ENCODE measurements at places on chromosomes 11 and 22.

GRCh38 chr22:16987822-16988221 is 20.2 kb downstream of the GAB4 start:
- DNase-seq = no peak

GRCh38 chr11:19025481-19026406 is 34.8 kb downstream of the MRGPRX2 start:
- no peak for DNase-seq

DNA sequence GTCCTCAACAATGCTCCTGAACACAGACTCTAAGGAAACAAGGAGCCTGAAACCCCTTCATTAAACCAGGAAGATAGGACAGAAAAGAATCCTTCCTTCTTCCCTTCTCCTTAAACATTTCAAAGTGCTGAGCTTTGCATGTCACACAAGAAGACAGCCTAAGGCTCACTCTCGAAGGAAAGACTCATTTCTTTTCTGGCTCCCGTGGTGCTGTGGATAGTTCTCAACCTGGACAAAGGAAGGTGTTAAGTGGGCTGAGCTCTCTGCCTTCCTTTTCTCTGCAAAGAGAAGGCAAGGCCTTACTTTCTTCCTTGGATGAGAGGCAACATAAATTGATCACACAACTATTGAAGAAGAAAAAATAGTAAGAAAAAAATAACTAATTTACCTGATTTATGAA is 452.4 kb upstream of the DDI1 start:
- DNase-seq = no peak

GRCh38 chr22:20238901-20239675 is 29.0 kb downstream of the RTN4R start:
- DNase-seq = no peak

- DNase-seq = no peak
Observed at GRCh38 chr11:66857927-66858185, 992 bp downstream of the LRFN4 start.

DNA sequence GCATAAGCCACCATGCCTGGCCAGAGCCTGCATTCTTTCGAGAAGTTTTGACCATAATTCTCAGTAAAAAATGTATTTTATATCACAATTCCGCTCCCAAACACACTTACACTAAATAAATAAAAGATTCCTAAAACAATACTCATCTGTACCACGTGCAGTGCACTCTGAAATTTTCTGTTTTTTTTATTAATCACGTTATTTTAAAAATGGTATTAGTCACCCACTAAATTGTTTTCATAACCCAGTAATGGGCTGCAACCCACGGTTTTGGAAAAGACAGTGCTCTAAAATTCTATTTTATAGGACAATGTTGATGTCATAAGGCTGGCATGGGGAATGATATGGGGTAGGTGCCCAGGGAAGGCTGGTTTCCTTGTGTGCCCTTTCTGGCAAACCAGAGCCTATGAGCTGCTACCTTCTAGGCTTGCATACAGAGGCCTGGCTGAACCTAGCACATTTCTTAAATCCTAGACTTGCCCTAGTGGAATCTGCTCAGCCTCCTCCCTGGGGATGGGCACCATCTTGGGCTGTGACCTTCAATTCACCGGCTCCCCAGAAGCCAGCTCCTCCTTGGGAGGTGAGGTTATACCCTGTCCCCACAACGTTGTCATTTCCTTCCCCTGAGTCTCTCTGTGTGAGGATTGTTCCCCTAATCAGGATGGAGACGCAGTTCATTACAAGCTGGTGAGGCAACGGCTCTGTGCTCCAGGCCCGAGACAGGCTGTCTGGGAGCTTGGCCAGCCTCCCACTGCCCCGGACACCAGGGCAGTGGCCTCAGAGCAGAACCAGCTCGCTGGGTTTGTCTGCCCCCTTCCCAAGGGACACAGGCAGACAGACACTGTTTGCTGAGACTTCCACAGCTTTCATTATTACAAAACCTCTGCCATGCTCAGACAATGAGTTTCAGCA is 116.5 kb upstream of the NAV2 start:
- no peak for DNase-seq

GRCh38 chr11:27395556-27396258 is 32.7 kb upstream of the CCDC34 start:
- no peak for DNase-seq

- no peak for DNase-seq
Observed at GRCh38 chr22:19930551-19931486, 10.8 kb upstream of the COMT start.

- DNase-seq = no peak
Observed at GRCh38 chr11:16921019-16921418, 93.2 kb downstream of the PLEKHA7 start.

GRCh38 chr22:19636696-19637407 is 77.5 kb upstream of the SEPTIN5 start:
- DNase-seq = no peak

- no peak for DNase-seq
Observed at GRCh38 chr11:104844451-104844850, 53.8 kb downstream of the CASP12 start.

GRCh38 chr11:67544616-67545242 is 21.5 kb upstream of the CABP2 start:
- DNase-seq = no peak
